ENCODE measurements at places on chromosomes 6 and 20. TPM values are rescaled to one million over a fixed set of nuclear protein-coding genes. Genes with fewer than 3 reads are reported as not detected.

DNA sequence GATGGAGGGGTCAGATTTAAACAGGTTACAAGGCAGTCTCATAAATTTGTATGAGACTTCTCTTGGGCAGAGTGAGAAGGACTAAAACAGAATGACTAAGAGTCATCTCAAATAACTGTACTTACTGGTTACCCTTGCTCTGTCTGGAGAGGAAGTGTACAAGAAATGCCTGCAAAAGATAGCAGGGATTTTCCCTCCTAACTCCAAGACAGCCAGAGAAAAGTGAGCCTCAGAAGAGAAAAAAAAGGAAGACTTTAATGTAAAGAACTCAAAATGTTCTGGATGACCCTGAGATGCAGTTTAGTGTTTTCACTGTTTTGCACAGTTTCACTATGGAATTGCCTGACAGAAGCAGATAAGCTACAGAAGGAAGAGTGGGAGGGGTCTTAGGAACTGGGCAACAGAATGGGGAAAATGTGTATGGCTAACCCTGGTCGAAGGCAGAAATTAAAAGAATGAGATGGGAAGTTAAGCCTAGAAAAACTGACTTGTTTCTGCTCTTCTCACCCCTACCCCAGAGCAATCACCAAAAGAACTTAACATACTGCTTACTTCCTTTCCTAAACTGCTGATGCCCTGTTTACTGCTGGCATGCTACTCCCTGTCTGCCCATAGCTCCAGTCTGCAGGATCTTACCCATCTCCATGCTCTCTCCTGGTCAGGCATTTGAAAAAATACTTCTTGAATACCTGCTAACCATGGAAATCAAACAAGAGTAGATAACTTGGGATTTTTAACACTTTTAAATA is 98.1 kb upstream of the MARCKS start:
- no peak for DNase-seq
- H3K4me1 ChIP-seq: peaks cover 14% of the 10 kb centered on the region
- no peaks in the 10 kb centered on the region for H3K36me3 ChIP-seq
- no peak overlapping the region for H3K4me3 ChIP-seq
- no peaks in the 10 kb centered on the region for H3K27me3 ChIP-seq
- H3K27ac ChIP-seq: no peak overlapping the region

HTR1B gene
- 0.20 TPM for total RNA-seq

C20orf144 gene
- 0.09 TPM for total RNA-seq

GRCh38 chr6:125406741-125407140 is 105.0 kb upstream of the HDDC2 start:
- no peaks in the 10 kb centered on the region for H3K36me3 ChIP-seq
- H3K27me3 ChIP-seq: no peaks in the 10 kb centered on the region
- no peak overlapping the region for H3K27ac ChIP-seq
- H3K4me3 ChIP-seq: no peak overlapping the region

DNA sequence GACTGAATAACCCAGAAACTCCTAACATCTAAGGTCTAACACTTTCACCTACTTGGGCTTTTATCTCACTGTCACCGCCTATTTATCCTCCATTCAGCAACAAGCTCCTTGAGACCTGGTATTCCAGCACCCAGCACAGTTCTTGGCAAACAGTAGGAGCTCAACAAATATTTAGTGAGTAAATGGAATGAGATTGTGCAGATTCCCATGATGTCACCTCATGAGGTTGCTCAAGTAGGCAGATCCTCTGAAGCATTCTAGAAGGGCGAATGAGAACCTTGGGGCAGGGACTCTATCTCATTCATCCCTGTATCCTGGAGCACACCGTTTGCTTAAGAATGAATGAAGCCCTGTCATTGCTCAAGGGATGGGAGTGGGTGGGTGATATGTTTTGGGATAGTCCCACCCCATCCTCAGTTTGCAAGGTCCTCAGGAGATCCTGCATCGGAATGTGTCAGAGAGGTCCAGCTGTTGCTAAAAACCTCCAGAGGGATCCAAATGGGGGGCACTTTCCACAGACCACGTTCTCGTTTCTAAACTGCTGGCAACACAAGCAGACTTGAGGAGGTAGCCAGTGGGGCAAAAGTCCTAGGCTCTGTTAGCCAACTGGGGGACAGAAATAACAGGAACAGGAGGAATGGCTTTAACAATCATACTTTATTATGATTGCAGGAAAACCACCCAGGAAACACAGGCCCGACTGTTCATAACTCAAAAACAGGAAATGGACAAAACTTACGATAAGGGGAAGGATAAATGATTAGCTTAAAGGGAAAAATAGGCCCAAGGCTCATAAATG is 42.0 kb downstream of the EDN1 start:
- H3K27ac ChIP-seq: no peak overlapping the region
- no peaks in the 10 kb centered on the region for H3K36me3 ChIP-seq
- H3K4me3 ChIP-seq: no peak overlapping the region
- H3K4me1 ChIP-seq: peaks cover 26% of the 10 kb centered on the region
- H3K27me3 ChIP-seq: no peaks in the 10 kb centered on the region
- no peak for DNase-seq

ZNF217 gene
- 39.5 TPM for total RNA-seq

DNA sequence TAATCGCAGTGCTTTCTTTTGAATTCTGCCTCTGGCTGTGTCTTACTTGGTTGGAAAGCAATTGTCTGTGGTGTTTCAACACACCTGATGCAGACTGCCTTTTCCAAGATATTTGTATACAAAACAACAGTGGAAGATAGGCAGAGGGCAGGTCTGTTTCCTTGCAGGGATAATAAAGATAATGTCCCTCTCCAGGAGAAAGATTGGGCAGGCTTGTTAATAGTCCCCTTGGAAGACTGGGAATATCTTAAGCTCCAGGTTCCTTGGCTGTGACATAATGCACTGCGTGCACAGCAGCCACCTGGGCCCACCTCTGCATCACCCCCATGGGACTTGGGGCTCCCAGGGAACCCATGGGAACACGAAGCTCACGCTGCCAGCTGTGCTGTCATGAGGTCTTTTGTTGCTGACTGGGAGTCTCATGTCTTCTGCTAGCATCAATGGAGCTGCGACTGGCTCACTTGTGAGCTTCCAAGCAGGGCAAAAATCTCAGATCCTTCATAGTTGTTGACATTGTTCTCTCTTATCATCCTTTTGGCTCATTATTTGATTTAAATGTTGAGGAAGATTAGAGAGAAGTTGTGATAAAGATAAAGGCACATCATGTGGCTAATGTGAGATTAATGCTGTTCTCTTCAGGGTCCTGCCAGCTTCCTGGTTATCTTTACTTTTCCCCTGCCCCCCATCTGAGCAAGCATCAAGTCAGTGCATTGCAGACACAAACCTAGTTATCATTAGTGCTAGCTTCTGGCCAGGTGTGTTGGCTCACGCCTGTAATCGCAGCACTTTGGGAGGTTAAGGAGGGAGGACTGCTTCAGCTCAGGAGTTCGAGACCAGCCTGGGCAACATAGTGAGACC is 107.1 kb upstream of the ASF1A start:
- H3K4me1 ChIP-seq: peaks cover 37% of the 10 kb centered on the region
- no peaks in the 10 kb centered on the region for H3K27me3 ChIP-seq
- no peak overlapping the region for H3K4me3 ChIP-seq
- DNase-seq: no peak
- H3K36me3 ChIP-seq: no peaks in the 10 kb centered on the region

DNA sequence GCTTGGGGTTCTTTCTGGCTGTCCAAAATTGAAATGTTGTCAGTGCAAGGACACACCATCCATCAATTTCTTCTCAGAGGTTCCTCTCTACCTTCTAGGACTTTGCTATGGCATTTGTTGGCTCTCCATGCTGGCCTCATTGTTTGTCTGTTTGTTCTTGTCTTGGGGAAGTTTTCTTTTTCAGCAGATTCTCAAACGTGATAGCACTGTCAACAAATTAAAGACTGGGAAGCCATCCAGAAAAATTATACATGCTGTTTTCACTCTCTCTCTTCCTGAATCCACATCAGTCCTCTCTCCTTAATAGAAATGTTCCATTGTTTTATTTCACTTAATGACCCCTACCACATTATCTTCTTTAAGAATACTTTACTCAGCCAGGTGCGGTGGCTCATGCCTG is 130.4 kb downstream of the PCSK2 start:
- no peak for DNase-seq
- no peak overlapping the region for H3K27ac ChIP-seq

GRCh38 chr6:156828280-156828703 is 51.1 kb downstream of the ARID1B start:
- H3K36me3 ChIP-seq: peaks cover 8% of the 10 kb centered on the region
- DNase-seq: no peak
- H3K27ac ChIP-seq: no peak overlapping the region
- no peaks in the 10 kb centered on the region for H3K27me3 ChIP-seq
- no peak overlapping the region for H3K4me3 ChIP-seq
- peaks cover 47% of the 10 kb centered on the region for H3K4me1 ChIP-seq

CSE1L gene
- 78.7 TPM for total RNA-seq

DNA sequence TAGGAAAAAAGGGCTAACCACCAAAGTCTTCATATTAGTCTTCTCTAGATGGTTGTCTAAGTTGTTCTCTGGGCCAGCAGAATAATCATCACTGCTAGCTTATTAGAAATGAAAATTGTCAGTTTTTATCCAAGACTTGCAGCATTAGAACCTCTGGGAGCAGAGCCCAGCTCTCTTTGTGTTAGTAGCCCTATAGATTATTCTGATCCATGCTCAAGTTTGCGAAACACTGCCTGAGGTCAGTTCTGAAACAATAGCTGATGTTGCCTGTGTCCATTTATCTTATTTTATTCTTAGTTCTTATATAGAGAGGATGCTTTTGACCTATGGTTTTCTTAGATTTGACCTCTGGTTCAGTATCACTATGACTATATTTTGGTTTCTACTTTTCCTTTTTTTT is 66.9 kb downstream of the BCKDHB start:
- H3K4me1 ChIP-seq: peaks cover 9% of the 10 kb centered on the region
- H3K27ac ChIP-seq: no peak overlapping the region
- H3K36me3 ChIP-seq: peaks cover 10% of the 10 kb centered on the region
- H3K27me3 ChIP-seq: no peaks in the 10 kb centered on the region
- no peak for DNase-seq

GRCh38 chr6:906920-907319 is 214.0 kb upstream of the EXOC2 start:
- H3K4me3 ChIP-seq: no peak overlapping the region
- H3K27ac ChIP-seq: no peak overlapping the region
- H3K36me3 ChIP-seq: no peaks in the 10 kb centered on the region
- no peak for DNase-seq
- no peaks in the 10 kb centered on the region for H3K4me1 ChIP-seq

DNA sequence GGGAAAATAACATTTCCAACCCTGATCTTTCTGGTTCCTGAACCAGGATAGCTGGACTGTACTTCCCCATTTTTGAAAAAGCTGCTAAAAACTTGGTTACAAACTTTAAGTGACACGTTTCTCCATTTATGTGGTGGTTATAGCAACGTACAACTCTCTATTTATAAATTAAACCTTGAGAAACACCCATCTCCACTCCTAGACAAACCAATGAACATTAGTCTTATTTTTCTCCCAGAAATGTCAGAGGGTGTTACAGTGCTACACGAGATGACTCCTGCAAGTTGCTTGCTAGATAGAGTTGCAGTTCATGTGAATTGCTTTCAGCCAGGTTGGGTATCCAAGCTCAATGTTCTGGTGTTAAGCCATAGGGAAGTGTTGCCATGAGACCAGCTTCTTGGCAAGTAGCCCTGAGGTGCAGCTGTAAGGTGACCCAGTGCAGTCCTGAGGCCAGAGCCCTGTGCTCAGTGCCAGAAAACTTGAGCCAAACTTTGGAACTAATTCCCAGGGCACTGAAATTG is 51.3 kb upstream of the REV3L start:
- H3K4me1 ChIP-seq: peaks cover 26% of the 10 kb centered on the region
- H3K27ac ChIP-seq: peak overlapping the region; percentile 15
- H3K27me3 ChIP-seq: no peaks in the 10 kb centered on the region
- no peak overlapping the region for H3K4me3 ChIP-seq

GRCh38 chr20:63128956-63129355 is 87.0 kb downstream of the YTHDF1 start:
- H3K36me3 ChIP-seq: no peaks in the 10 kb centered on the region
- H3K4me3 ChIP-seq: no peak overlapping the region
- H3K27ac ChIP-seq: no peak overlapping the region
- no peaks in the 10 kb centered on the region for H3K4me1 ChIP-seq

GRCh38 chr6:98324446-98324845 is 509.9 kb upstream of the POU3F2 start:
- no peak overlapping the region for H3K27ac ChIP-seq
- H3K27me3 ChIP-seq: peaks cover 2% of the 10 kb centered on the region
- DNase-seq: no peak
- no peaks in the 10 kb centered on the region for H3K36me3 ChIP-seq

DNA sequence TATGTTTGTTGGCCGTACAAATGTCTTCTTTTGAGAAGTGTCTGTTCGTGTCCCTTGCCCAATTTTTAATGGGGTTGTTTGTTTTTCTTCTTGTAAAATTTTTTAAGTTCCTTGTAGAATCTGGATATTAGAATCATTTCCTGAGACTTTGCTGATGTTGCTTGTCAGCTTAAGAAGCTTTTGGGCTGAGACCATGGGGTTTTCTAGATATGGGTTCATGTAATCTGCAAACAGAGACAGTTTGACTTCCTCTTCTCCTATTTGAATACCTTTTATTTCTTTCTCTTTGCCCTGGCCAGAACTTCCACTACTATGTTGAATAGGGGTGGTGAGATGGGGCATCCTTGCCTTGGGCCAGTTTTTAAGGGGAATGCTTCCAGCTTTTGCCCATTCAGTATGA is 82.6 kb downstream of the SLC24A3 start:
- no peak for DNase-seq
- H3K27ac ChIP-seq: no peak overlapping the region
- no peak overlapping the region for H3K4me3 ChIP-seq
- no peaks in the 10 kb centered on the region for H3K4me1 ChIP-seq
- no peaks in the 10 kb centered on the region for H3K36me3 ChIP-seq

DNA sequence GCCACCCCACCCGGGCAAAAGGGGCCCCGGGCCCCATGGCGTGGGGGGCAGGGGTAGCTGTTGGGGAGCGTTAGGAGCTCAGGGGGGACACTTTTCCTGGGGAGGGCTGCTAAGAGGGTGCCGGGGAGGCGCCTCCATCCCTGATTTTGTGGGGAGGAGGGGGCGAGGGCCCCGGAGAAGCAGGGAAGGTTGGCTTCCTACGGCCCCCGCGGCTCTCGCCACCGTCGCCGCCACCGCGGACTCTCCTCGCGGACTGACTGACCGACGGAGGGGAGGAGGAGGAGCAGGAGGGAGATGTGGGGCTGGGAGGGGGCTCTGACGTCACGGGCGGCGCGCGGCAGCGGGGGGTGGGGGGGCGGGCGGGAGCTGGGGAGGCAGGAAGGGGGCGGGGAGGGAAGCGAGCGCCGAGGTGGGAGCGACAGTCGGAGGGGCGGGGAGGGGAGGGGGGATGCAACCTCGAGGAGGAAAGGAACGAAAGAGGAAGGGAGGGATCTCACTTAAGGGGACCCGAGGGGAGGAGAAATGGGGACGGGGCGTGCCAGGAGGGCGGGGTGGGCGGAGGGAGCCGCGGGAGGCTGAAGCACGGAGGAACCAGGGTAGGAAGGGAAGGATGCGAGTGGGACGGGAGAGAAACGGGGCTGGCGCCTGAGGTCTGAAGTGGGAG is 5.1 kb downstream of the GABBR1 start:
- peak overlapping the region; percentile 84 for H3K27ac ChIP-seq
- H3K27me3 ChIP-seq: peaks cover 5% of the 10 kb centered on the region
- peak; percentile 52 for DNase-seq
- H3K36me3 ChIP-seq: peaks cover 13% of the 10 kb centered on the region
- peaks cover 45% of the 10 kb centered on the region for H3K4me1 ChIP-seq

GRCh38 chr20:44540834-44541233 is 19.0 kb upstream of the SERINC3 start:
- no peak overlapping the region for H3K4me3 ChIP-seq
- H3K27ac ChIP-seq: peak overlapping the region; percentile 54
- DNase-seq: no peak
- H3K27me3 ChIP-seq: no peaks in the 10 kb centered on the region
- no peaks in the 10 kb centered on the region for H3K36me3 ChIP-seq

GRCh38 chr6:152918991-152919390 is 63.9 kb downstream of the FBXO5 start:
- no peaks in the 10 kb centered on the region for H3K36me3 ChIP-seq
- H3K4me1 ChIP-seq: no peaks in the 10 kb centered on the region
- no peak for DNase-seq
- no peak overlapping the region for H3K27ac ChIP-seq
- H3K27me3 ChIP-seq: no peaks in the 10 kb centered on the region

All from mesothelial cell of epicardium (in vitro differentiated cells).